ENCODE measurements at places on chromosomes 3 and 15.

GRCh38 chr3:60095516-60095915, 1045.7 kb upstream of the CFAP20DC start:
- no peak for DNase-seq

DNA sequence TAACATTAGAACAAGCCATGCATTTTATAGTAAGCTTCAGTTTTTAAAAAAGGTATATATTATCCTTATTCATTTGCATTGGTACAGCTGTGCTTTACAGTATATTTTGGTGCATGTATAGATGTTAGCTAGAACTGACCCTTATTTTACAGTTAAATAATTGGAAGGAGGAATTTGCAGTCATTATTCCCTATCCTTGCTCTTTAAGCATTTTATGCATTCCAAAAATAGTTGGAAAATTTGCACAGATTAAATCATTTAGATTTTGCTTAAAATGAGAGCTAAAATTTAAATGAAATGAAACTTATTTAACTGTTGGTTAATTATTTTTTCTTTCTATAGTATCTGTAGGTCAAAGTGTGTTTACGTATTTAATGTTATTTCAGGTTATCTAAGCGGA, 667.1 kb downstream of the NAALADL2 start:
- no peak for DNase-seq

GRCh38 chr15:67066959-67067853, 1.8 kb downstream of the SMAD3 start:
- no peak for DNase-seq

GRCh38 chr15:96353416-96353929, 23.0 kb downstream of the NR2F2 start:
- DNase-seq = no peak

GRCh38 chr3:141227752-141228151, 3.9 kb upstream of the PXYLP1 start:
- DNase-seq = no peak

DNA sequence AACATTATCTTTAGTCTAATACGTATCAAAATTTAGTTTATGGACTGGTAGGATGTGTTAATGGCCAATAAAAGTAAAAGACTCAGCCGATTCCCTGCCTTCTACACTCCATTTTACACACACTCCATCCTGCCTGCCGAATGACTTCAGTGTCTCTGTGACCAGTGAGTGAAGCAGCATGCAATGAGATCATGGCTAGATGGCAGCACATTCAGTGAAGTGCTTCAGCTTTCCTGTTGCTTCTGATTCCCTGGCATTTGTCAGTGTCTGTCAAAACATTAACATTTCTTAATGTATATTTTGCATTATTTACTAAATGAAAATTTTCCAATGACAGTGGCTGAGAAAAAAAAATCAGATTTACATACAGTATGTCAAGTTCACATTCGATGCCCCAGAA, 412.0 kb downstream of the FHIT start:
- DNase-seq = peak; percentile 2

- no peak for DNase-seq
Measured at GRCh38 chr3:39021465-39022285, 30.1 kb downstream of the SCN11A start.

DNA sequence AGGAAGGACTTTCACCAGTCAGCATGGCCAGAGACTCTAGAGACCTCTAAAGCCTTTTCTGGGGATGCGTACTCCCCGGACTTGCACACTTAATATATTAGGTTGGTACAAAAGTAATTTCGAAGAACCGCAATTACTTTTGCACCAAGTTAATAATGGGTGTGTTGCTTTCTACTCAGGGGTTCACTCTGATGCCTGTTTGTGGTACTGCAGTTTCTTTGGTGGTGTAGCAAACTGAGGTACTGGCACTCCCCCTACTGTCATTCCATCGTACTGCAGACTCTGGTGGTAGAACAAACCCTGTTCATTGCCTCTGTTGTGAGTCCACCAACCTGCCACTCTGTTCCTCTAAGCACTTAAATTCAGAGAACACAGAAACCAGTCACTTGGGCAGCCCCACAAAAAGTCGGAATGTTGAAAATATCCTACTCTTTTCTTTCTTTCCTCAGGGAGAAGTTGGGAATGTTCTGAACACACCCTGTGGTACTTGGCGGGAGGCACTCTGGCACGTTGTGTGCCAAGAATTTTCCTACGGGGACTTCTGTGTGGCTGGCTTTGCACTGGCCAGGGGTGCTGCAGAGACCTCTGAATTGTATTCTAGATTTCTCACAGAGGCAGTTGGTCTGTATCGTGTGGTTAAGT, 46.3 kb downstream of the GABRG3 start:
- DNase-seq = peak; percentile 65

- DNase-seq = no peak
Measured at GRCh38 chr3:32782407-32782806, 35.4 kb upstream of the TRIM71 start.

GRCh38 chr15:31483986-31484951, 157.6 kb downstream of the KLF13 start:
- no peak for DNase-seq

DNA sequence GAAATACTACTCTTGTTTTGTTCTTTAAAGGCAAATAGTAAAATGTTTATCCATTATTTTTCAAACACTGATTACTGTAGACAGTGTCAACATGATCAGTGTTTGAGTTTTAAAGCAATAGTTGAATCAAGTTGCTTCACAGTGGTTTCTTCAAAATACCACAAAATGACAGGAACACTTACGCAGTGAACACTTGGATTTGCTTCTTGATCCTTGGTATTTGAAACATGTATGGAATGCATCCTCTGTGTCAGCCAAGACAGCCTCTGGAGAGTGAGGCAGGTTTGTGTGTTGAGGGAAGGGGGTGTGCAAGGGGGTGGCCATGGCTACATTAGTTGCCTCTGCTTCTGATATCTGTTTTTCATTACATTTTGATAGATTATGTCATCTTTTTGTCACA, 413.0 kb downstream of the RBMS3 start:
- DNase-seq = no peak

- no peak for DNase-seq
Measured at GRCh38 chr3:42023380-42023779, 61.5 kb upstream of the ULK4 start.

DNA sequence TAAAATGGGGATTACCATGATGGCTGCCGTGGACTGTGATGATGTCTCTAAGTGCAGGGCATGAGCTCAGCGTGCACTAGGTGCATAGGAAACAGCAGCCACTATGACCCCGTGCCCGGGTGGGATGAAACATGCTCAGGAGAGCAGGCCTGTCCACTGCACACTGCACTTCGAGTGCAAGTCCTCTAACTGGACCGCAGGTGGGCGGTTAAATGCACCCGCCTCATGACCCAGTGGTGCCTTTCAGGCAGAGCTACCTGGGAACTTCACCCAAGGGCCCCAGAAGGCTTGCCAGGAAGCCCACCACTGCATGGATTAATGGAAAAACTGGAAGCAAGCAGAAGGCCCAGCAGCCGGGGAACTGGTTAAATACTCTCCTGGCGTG, 34.0 kb downstream of the PRKCD start:
- no peak for DNase-seq

DNA sequence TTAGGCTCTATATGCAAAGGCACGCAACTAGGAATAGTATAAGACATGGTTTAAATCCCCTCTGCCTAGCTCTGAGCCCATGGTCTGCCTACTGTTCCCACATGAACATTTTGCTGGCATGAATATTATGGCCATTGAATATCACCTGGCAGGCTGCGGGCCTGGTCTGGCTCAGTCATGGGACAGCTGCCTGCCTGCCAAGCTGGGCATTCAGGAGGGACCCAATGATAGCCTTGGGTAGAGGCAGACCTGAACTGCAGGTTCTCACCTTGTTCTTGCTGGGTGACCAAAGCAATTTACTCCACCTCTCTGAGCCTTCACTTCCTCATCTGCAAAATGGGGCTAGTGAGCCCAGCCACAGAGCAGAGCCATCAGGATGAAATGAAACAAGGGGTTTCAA, 11.3 kb downstream of the RBP1 start:
- no peak for DNase-seq

GRCh38 chr3:129793942-129794310, 99.6 kb downstream of the TMCC1 start:
- DNase-seq = no peak

DNA sequence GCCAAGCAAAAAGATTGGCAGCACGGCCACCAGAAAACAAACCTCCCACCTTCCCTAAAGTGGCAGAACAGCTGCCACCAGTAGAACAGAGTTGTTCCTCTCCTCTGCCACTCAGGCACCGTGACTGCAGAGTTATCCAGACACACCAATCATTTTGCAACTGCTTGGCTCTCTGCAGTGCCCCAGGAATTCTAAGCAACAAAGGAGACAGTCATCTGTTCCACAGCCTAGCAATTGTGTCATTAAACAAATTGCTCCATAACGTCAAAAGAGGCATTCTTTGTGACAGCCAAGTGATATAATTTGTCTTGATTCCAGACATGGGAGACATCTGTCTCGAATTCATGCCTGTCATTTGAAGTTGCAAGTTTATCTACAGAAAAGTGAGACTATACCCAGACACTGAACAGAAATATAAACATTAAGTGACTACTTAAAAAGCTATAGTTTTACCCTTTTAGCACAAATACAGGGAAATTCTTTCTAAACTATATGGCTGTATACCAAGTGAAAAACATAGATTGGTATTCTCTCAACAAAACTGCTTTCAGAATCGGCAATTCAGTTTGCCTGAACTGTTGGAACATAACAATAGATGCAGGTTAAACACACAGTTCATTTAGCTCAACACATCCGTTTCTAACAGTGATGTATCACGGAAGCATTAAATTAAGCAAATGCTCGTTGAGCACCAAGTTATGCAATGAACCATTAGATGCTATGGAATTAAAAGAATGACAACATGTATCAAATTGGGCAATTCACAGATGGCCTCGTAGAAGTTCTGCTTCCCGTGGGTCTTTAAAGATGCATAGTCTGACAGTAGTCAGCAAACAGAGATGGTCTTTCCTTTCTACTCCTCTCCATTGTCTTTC, 281.3 kb downstream of the FGF12 start:
- no peak for DNase-seq

- no peak for DNase-seq
Measured at GRCh38 chr3:196399485-196399945, 32.7 kb downstream of the UBXN7 start.

DNA sequence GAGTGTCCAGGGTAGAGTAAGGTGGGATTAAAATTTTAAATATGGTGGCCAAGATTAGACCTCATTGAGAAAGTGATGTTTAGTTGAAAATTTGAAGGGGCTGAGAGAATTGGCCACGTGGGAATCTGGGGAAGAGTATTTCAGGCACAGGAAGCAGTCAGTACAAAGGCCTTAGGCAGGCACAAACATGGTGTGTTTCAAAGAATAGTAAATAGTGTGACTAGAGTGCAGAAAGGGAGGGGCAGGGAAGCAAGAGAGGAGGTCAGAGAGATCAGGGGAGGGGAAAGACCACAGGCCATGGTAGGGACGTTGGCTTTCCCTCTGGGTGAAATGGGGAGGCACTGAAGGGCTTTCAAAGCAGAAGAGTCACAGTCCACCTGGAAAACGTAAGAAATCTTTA, 36.6 kb upstream of the POMGNT2 start:
- DNase-seq = no peak

GRCh38 chr15:31283043-31283442, 43.6 kb upstream of the KLF13 start:
- DNase-seq = no peak

DNA sequence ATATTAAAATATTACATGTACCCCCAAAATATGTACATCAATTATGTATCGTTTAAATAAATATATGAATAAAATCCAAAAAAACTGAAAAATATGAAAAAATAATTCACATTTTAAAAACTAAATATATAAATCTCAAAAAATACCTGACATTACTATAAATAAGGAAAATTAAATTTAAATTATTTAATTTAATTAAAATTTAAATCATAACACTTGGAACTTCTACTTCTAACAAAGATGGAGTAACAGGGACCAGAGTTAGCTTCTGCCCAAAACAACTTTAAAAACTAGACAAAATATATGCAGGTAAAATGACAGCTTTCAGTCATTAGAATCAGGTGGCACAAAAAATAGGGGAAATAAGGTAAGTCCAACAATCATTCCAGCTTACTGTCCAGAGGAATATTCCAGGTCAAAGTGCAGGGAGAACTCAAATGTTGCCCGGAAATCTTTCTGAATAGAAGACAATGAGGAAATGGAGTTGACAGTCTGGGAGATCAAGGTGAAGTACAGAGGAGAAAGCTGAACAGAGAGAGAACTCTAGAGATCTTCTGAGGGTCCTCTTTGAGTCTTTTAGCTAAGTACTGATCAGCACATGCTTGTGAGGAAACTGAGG, 207.7 kb upstream of the ATP11B start:
- DNase-seq = no peak

- peak; percentile 28 for DNase-seq
Measured at GRCh38 chr3:85801955-85802354, 843.2 kb downstream of the CADM2 start.

GRCh38 chr3:177589911-177590381, 392.7 kb upstream of the TBL1XR1 start:
- no peak for DNase-seq

GRCh38 chr3:121482660-121483059, 63.1 kb downstream of the POLQ start:
- DNase-seq = no peak
